ENCODE measurements at places on chromosomes 7 and 10. TPM values are rescaled to one million over a fixed set of nuclear protein-coding genes. Genes with fewer than 3 reads are reported as not detected.
A peak's percentile ranks its signal among the peaks of the same experiment; 100 is the strongest.

DNA sequence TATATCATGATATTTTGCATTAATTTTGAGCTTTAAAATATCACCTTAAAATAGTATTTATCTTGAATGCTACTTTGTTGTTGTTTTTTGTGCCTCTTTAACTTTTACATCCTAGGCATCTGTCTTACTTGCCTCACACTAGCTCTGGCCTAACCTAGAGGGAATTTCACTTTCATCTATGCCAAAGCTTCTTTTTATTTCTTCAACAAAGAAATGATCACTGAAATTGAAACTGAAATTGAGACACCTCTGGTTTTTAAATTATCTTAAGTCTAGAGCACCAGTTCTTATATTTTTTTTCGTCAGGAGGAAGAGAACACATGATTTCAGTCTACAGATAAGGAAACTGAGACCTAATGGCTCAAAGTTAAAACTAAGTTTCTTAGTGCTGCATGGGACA, 3.5 kb upstream of the SCIN start:
- DNase-seq, result no peak

- no peak for DNase-seq
Measured at GRCh38 chr7:29920491-29920890, 69.1 kb downstream of the SCRN1 start.

DNA sequence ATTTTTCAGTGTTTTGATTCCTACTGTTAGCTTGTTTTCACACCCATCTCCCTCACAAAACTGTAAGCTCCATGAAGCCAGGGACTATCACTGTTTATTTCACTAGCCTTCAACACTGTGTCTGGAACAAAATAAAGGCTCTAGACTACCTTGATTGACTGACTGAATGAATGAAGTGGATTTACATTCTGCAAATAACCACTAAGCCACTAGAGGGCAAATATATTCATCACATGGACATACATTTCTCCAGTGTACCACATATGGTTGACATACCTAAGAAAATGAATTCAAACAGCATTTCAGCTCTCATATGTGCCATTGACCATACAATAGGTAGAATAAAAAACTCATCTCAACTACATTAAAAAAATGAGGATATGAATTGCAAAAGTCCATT, 185.9 kb downstream of the RAB11FIP2 start:
- DNase-seq, result no peak

DNA sequence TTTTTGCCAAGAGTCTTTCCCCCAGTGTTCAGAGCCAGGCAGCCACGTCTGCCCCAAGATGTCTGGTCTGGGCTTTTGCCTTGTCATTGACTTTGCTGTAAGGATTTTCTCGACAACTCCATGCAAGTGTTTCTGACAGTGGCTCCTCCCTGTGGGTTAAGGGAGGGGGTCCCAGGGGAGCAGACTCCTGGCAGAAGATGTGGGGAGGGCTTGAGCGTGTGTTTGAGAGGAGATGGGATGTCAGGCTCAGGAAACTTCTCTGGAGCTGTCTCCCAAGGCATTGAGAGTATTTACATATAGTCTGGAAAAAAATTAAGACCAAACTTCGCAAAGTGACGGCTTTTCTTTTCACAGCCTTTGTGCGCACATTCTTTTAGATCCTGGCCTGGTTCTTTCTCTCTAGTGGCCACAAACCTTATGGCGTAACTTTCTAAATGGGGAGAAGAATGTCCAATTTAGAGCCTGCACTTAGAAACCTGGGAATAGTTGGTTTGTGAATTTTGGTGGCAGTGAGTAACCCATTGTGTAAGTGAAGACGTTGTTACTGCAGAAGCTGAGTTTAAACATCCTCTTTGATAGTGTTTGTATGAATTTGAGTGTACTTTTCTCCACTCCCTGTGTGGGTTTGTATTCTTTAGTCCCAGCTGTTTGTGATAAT, 201.5 kb downstream of the LRMDA start:
- DNase-seq, result no peak

DNA sequence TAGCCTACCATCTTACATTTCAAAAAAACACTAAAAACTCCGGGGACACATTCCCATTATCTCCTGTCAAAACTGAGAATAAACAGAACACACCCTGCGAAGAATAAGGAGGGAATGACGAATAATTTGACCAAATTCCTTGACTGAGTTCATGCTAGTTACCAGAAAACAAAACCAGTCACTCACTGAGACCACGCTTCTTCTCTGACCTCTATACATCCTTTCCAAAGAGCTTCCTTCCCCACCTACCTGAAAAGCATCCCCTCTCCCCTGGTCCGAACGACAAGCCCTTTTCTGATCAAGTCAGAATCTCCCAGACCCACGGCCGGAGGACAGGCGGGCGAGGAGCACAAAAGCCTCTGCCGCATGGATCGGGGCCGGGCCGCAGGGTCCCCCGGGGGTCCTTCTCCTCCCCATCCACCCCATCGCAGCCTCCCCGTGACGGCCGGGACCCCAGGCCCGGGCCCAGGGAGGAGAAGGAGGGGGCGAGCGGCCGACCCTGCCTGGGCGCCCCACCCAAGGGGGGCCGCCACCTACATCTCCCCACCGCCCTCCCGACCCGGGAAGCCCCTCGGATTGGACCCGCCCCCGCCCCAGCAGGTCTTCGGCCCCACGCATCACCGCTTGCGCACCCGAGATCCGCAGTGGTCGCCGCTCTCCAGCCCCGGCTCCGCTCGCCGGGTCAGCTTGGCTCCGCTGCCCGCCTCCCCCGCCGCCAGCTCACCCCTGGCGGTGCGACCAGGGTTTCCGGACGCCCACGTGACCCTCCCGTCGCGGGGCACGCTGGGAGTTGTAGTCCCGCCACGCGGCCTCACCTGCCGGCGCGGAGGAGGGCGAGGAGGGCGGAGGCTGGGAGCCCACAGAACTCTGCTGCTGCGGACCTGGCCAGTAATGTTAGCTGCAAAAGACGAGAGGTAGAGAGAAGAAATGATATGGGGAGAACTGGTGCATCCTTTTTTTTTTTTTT, at the start of gene SLC37A3:
Gene SLC37A3, minus strand, starts transcription at position 747 of the 967 bp plus-strand sequence. CDS start 16,004 bp downstream, outside the sequence.
- DNase-seq, result peak; percentile 89

- no peak for DNase-seq
Measured at GRCh38 chr7:55272328-55272727, 92.8 kb upstream of the LANCL2 start.

- no peak for DNase-seq
Measured at GRCh38 chr7:155789001-155789725, 23.1 kb downstream of the SHH start.

DNA sequence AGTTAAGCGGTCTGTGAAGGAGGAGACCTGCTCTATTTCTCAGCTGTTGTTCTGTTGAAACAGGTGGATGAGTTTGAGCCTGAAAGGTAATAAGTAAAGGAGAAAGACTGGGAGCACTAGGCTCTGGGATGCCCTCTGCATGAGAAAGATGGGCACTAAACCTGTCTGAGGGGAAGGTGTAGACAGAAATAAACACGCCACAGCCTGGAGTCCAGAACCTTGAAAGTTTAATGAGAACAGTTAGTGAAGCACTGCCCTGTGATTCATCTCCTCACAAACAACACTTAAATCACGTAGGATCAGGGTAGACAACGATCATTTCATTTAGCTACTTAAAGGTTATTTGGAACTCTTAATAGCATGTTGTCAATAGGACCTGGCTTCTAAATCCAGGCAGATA, 193.1 kb downstream of the PHTF2 start:
- DNase-seq, result no peak

GRCh38 chr7:157691586-157692459, 355.0 kb downstream of the DNAJB6 start:
- DNase-seq, result no peak

DNA sequence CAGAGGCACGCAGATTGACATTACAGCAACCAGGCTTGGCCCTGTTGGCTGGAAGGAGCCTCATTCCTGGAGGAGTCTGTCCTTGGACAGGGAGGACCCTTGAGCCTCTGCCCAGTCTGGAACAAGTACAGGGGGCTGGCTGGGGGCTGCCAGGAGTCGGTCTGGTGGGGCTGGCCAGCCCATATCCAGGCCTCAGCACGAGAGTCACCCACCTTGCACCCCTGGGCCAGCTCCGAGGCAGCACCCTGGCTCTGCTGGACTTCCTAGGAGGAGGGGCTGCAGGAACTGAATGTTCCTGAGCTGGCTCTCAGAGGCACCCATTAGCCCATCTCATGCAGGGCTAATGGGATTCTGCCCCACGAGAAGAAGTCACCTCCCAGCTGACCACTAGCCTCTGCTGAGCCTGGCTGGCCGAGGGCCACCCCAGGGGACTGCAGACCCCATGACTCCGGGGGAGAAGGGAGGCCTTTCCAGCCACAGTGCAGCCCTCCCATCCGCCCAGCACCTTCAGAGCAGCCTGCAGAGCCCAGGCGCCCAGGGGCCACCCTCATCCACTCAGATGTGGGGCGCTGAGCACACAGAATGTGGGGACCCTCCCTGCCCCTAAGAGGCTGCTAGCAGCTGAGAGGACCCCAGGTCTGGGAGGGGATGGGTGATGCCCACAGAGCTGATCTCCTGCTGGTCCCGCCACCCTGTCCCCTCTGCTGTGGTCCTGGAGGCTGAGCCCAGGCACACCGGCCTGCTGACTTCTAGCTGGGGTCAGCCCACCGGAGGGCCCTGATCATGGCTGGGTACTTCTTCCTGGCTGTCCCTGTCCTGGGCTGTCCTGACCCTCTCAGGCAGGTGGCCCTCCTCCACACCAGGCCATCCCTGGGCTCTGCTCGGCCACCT, 14.8 kb upstream of the INPP5A start:
- DNase-seq, result no peak

DNA sequence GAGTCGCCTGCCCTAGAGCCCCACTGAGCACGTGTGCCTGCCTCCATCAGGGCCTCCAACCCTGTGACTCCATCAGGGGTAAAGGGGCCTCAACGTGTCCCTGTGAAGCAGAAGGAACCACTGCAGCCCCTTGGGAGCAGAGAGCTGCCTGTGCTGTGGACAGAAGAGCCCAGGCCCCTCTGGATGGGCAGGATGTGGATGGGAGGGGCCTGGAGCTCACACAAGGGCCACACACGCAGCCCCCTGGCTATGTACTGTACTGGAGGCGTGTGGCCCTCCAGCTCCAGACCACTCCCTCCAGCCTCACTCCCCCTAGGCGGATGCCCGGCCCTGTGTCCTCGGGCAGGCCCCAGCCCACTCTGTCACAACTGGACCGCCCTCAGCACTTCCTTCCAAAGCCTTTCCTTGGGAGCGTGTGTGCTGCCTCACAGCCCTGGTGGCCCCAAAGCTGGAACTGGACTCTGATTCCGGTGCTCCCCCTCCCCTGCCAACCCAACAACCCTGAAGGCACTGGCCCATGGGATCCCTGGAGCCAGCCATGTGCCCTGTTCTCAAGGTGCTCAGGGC, 238.0 kb downstream of the TCERG1L start:
- no peak for DNase-seq

GRCh38 chr7:124205526-124205925, 172.7 kb upstream of the TMEM229A start:
- no peak for DNase-seq

DNA sequence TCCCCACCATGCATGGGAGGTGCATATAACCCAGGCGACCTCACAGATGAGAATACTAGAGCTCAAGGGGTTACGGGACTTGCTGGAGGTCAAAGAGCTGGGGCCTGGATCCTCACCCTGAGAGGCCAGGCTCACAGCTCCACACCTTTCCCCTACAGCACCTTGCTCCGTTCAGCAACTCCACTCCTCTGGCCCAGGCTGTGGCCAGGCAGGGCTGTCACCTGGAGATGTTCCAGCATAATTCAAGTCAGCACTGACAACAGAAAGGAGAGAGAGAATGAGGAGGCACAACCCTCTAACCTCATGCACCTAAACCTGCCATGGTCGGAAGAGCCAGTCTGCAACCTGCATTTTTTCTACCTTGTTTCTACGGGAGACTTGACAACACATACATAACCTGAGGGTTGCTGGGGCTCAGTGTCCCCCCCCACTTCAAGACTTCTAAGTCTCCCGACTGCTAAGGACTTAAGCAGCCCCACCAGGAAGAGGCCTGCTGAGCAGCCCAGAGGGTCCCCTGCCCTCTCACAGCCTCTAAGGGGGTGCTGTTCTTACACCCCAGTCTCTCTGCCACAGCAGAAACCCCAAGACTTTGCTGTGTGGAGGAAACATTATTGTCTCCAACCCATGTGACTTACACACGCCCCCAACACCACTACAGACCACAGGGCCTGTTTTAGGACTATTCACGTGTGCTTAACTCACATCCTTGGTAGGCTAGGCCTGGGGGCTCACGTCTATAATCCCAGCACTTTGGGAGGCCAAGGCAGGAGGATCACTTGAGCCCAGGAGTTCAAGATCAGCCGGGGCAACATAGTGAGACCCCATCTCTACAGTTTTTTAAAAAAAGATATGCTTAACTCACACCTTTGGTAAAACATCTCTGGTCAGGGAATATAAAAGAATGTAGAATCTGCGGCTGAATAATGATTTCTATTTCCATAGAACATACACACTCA, 175.6 kb downstream of the FAM107B start:
- no peak for DNase-seq

GRCh38 chr10:49579621-49580020, 30.5 kb upstream of the SLC18A3 start:
- no peak for DNase-seq

DNA sequence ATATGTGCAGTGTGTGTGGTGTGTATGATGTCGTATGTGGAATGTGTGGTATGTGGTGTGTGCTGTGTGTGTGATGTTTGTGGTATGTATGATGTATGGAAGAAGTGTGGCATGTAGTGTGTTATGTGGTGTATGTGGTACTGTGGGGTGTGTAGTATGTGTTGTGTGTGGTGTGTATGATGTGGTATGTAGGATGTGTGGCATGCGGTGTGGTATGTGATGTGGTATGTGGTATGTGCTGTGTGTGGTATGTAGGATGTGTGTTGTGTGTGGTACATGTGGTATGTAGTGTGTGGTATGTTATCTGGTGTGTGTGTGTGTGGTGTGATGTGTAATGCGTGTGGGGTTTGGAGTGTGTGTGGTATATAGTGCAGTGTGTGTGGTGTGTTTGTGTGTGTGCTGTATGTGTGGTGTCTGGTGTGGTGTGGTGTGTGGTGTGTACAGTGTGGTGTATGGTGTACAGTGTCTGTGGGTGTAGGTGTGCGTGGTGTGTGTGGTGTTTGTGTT, 129.6 kb downstream of the ATP6V0E2 start:
- DNase-seq, result no peak

GRCh38 chr10:44306762-44307161, 78.1 kb downstream of the CXCL12 start:
- DNase-seq, result no peak

DNA sequence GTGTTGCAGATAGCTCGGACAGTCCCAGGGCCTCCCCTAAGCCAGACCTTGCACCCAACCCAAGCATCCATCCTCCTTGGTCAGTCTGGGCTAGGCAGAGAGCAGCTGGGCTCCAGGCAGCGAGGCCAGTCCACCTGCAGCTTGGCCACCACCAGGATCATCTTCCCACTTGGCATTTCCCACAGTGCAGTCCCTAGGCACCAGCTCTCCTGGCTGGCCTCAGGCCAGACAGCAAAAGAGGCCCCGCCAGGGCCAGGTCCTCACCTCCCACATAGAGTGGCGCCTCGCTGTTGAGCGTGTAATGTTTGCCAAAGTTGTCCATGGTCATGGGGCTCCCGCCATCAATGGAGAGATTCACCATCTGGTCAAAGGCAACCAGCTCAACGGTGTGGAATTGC, 171.7 kb downstream of the LCOR start:
- no peak for DNase-seq

The CNTNAP2 gene
- not detected for total RNA-seq

The CLDN4 gene
- total RNA-seq, result not detected

The LEP gene
- total RNA-seq, result not detected

The SLC18A3 gene
- total RNA-seq, result not detected

The AASS gene
- total RNA-seq, result 0.81 TPM

The AOAH gene
- 18.5 TPM for total RNA-seq

The LANCL2 gene
- 6.4 TPM for total RNA-seq

The RPEL1 gene
- total RNA-seq, result not detected

The ATE1 gene
- 22.1 TPM for total RNA-seq

The IL2RA gene
- 437 TPM for total RNA-seq
